ENCODE measurements at places on chromosomes 11 and 22.

GRCh38 chr22:42682113-42682851 lies 33.1 kb upstream of the CYB5R3 start:
- DNase-seq = no peak

DNA sequence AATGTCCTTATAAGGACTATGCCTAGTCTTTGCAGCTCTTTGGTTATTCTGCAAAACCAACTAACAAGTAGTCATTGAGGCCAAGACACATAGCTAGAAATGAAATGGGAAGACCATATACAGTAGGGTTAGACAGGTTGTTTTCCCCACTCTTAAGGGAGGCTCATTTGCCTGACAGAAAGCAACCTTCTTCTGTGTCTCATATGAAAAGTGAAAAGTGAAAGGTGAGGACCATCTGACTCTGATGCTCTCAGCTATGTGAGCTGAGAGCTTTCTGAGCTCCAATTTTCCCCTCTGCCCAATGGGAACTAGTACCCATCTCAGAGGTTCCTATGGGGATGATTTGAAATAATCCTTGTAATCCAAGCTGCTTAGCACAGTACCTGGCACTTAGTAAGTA lies 142.0 kb upstream of the BDNF start:
- no peak for DNase-seq

- DNase-seq = no peak
Measured at GRCh38 chr22:45552017-45552411, 49.3 kb downstream of the FBLN1 start.

GRCh38 chr11:36450110-36450572 lies 59.9 kb downstream of the TRAF6 start:
- no peak for DNase-seq

GRCh38 chr11:3903207-3903896 lies 47.9 kb downstream of the STIM1 start:
- DNase-seq = no peak

DNA sequence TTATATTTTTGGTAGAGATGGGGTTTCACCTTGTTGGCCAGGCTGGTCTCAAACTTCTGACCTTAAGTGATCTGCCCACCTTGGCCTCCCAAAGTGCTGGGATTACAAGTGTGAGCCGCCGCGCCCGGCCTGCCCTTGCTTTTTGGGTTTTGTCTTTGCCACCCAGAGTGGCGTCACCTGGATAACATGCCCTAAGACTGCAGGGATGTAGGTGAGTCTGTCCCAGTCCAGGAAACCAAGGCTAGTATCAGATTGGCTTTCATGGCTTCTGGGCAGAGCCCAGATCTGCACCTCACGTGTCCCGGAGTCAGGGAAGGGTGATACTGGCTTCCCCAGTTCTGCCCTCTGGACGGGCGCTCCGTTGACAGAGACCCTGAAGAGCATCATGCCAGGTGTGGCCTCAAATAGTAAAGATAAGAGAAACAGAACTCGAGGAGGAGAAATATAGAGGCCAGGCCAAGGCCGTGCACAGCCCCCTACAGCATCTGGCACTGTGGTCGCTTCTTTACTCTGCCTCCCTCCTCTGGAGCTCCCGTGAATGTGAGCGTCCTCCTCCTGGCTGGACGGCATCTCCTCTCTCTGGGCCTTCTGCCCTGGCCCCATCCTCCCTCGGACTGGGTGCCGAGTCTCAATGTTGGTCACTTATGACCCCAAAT lies 7.8 kb upstream of the APOBEC3B start:
- no peak for DNase-seq

- no peak for DNase-seq
Measured at GRCh38 chr11:15617126-15617525, 502.4 kb downstream of the INSC start.

- no peak for DNase-seq
Measured at GRCh38 chr11:13468750-13469149, 5.7 kb upstream of the BTBD10 start.

- DNase-seq = no peak
Measured at GRCh38 chr11:31761636-31762035, 49.5 kb downstream of the PAX6 start.

GRCh38 chr11:69193629-69194028 lies 37.9 kb downstream of the SMIM38 start:
- no peak for DNase-seq

GRCh38 chr11:101264306-101264705 lies 134.7 kb upstream of the PGR start:
- no peak for DNase-seq

- no peak for DNase-seq
Measured at GRCh38 chr22:22226448-22227187, 18.0 kb upstream of the VPREB1 start.

- DNase-seq = no peak
Measured at GRCh38 chr11:33700063-33700501, 544 bp downstream of the C11orf91 start.

- no peak for DNase-seq
Measured at GRCh38 chr22:46833228-46833627, 70.8 kb downstream of the TBC1D22A start.

- DNase-seq = no peak
Measured at GRCh38 chr11:2302306-2302895, 588 bp downstream of the TSPAN32 start.

DNA sequence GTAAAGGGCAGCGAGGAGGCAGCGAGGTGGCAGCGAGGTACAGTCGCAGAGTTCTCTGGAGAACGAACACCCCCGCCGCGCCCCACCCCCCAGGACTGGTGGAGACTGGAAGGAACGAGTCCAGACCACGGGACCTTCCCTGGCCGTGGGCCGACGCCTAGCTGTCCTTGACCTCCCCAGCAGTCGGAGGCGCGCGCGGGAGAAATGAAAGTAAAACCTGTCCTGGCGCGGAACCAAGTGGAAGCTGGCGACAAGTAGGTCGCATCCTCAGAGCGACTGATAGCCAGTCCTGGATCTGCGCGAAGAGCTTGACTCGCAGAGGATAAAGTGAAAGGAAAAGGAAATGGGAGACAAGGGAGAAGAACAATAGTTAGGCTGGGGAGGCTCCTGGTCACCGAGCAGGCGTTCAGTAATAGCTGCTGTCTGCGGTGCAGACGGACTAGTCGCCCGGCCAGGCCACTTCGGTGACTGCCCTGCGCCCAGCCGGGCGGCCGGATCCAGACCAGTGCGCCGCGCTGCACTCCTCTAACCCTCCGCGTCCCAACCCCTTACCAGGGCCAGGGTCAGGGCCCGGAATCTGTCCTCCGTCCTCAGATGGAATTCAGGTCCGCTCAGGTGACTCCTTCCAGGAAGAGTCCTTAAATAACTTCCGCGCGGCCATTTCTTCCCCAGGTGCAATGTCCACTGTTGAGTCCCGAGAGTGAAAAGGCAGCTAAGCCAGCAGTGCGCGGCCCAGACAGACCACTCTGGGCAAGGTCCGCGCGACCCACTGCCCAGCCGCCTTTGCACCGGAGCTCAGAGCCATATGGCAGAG lies 1.9 kb upstream of the ADM start:
- DNase-seq = no peak

GRCh38 chr11:101510591-101510990 lies 73.2 kb downstream of the TRPC6 start:
- no peak for DNase-seq

- DNase-seq = no peak
Measured at GRCh38 chr22:44459551-44459950, 38.5 kb downstream of the RTL6 start.

- DNase-seq = no peak
Measured at GRCh38 chr11:69721745-69722144, 17.9 kb upstream of the FGF19 start.

- DNase-seq = no peak
Measured at GRCh38 chr11:121967131-121967704, 148.8 kb downstream of the BLID start.

DNA sequence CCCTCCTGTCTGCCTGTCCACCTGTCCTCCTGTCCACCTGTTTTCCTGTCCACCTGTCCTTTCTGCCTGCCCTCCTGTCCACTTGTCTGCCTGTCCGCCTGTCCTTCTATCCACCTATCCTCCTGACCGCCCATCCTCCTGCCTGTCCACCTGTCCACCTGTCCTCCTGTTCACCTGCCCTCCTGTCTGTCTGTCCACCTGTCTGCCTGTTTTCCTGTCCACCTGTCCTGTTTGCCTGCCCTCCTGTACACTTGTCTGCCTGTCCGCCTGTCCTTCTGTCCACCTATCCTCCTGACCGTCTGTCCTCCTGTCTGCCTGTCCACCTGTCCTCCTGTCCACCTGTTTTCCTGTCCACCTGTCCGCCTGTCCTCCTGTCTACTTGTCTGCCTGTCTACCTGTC lies 682.8 kb downstream of the TBC1D22A start:
- no peak for DNase-seq

- DNase-seq = no peak
Measured at GRCh38 chr11:47846998-47847397, 1.2 kb downstream of the NUP160 start.

DNA sequence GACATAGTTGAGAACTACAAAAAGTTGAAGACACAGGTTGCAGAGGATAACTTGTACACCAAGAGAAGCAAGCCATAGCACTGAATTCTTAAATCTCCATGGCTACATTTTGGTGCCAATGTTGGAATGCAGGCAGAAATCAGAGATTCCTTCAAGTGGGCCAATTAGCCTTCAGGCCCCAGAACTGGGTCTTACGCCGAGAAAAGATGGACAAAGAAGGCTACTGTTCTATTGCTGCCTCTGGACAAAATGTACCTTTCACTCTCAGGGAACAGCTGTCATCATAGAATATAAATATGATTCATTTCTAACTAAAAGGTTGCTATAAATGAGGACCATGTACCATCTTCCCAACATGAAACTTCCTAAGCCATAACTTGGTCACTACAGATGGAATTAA lies 13.7 kb downstream of the TMEM216 start:
- no peak for DNase-seq

- DNase-seq = no peak
Measured at GRCh38 chr11:102476812-102477211, 24.2 kb upstream of the TMEM123 start.

DNA sequence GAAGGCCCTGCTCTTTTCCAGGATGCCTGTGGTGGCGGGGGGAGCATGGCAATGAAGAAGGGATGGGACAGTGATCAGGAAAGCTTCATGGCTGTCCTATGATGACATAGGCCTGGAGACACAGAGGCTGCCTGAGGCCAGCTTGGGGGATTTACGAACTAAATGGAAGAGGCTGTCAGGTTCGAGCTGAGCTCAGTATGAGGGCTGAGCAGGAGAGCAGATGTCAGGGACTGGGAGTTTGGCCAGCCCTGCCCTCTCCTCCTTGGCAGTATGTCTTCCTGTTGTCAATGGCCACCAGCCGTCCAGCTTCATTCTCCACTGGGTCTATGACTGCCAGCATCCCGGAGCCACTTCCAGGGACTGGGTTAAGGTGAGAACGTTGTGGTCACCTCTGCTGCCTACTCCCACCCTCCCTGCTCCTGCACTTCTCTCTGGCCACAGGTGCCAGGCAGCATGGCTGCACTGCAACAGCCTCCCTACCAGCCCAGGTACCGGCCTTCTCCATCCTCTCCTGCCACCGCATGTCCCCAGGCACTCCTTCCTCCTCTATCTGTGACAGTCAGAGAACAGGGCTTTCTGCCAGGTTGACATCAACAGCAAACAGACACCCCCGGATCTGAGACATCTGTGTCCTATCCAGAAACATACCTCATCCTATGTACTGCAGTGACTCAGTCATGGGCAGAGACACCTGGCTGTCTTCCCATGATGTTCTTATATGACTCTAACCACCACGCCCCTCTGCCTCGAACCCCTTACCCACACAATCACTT lies 75.1 kb downstream of the KIRREL3 start:
- DNase-seq = no peak

DNA sequence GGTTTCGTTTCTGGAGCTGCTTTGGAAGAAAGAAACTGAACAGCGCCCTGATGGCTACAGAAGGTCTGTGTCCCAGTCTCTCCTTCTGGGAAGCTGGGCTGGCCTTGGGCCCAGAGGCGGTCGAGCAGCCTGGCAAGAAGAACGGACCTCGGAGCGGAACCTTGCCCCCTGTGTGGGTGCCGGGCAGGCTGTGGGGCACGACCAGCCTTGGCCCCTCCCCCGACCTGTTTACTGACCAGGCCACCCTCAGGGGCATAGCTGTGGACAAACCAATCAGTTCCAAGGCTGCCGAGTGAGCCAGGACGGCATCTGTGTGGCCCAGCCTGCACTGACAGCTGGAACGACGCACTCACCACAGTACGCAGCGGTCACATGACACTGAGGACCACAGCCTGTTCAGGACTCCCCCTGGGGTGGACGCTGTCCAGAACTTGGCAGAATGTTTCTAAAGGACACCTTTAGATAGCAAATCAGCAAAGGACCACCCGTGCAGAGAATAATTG lies 7.2 kb downstream of the PIM3 start:
- no peak for DNase-seq

DNA sequence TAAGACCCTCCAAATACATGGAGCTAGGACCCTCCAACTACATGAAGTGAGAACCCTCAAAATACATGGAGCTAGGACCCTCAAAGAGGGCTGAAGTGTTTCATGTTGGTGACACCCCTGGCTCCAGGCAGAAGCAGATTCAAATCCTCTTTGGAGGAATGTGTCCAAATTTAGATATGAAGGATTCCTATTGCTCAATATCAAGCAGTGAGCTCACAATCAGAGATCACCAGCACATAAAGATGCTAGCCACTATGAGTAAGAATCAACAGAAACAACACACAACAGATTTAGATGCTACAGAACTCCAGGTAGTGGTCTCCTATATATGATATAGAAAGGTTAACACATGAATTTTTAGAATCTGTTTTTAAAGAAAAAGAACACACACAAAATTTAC lies 11.2 kb upstream of the RAB3IL1 start:
- DNase-seq = no peak

GRCh38 chr22:39514373-39514973 lies 5.9 kb upstream of the ATF4 start:
- DNase-seq = no peak

- no peak for DNase-seq
Measured at GRCh38 chr11:84993386-84993785, 633.8 kb downstream of the DLG2 start.

GRCh38 chr11:105333153-105333552 lies 193.6 kb upstream of the CARD18 start:
- no peak for DNase-seq

DNA sequence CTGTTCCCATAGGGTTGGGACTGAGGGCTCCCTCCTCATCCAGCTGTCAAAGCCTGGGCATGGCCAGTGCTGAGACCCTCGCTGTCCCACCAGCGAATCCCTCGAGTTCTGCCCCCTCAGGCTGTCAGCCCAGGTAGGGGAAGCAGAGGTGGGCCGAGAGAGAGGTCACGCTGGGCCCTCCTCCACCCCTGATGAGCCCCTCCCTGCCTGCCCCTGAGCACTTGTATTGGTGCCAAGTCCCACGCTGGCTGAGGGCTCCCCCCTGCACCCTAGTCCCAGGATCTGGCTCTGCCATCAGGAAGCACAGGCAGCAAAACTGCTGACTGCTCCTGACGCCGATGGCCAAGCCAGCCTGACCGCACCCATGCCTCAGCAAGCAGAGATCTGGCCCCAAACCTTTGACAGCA lies 3.3 kb downstream of the PRR33 start:
- no peak for DNase-seq

DNA sequence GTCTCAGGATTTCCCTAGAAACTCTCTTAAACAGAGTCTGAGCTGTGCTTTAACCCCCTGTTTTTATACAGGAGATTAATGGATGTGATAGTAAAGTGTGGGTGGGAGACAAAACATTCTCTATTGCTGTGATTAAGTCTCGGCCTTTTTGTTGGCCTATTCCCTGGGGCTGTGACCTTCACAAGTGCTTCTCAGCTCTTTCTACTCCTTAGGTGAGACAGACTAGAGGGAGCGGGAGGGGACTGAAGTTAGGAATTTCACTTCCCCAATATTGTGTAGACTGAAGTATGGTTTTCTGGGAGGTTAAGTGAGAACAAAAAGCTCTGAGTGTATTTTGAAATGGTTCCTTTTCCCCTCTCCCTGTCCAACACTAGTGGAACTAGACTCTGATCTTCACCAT lies 29.8 kb upstream of the OR8B8 start:
- no peak for DNase-seq

- no peak for DNase-seq
Measured at GRCh38 chr11:64245401-64245796, 1.3 kb downstream of the PPP1R14B start.
